Osteocyte (in vitro differentiated cells): ENCODE measurements at places on chromosomes 12 and 14. TPM values are rescaled to one million over a fixed set of nuclear protein-coding genes. Genes with fewer than 3 reads are reported as not detected.

GRCh38 chr12:14575585-14575984 lies 7.9 kb upstream of the PLBD1 start:
- no peak for DNase-seq

GRCh38 chr12:1702713-1703112 lies 11.8 kb downstream of the ADIPOR2 start:
- no peak for DNase-seq

MLF2 gene
- 141 and 162 TPM in 2 replicates for total RNA-seq

DNA sequence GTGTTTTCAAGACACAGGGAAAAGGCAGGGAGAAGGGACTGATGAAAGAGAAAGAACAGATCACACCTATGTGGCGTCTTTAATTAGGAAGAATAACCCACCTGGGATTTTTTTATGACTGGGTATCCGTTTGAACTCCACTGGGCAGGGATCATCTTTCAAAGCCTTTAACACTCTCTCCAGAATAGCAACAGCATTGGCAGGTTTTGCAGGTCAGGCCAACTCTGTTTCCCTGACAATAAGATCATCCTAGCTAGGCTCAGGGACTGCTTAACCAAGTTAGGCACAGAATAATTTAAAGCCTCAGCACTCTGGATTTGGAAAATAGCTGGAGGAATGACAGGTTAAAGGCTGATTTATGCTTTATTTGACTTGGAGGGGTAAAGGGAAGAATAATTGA lies 117.6 kb downstream of the SUDS3 start:
- no peak for DNase-seq

GRCh38 chr12:19223695-19224094 lies 94.2 kb downstream of the PLEKHA5 start:
- DNase-seq: no peak

GRCh38 chr14:89911010-89911919 lies 43.3 kb downstream of the EFCAB11 start:
- DNase-seq: no peak

- no peak for DNase-seq
These were observed 57.2 kb downstream of the ALG10B start for GRCh38 chr12:38373784-38374183.

KLRD1 gene
- total RNA-seq: 0.03 and 0.37 TPM in 2 replicates

- no peak for DNase-seq
These were observed 26.5 kb downstream of the TCTN1 start for GRCh38 chr12:110640275-110641025.

GDF11 gene
- total RNA-seq: 11.6 and 14.0 TPM in 2 replicates

- no peak for DNase-seq
These were observed at the start of gene HIGD1C for GRCh38 chr12:50952510-50952909. Gene HIGD1C, plus strand, starts transcription at chr12:50952544. Its CDS starts 1,455 bp downstream, at chr12:50953999.
